Omental fat pad (tissue), 4 donors: ENCODE measurements at places on chromosomes 3 and 15.

GRCh38 chr3:70959506-70960291 lies 623.8 kb downstream of the FOXP1 start:
- no peak for DNase-seq

DNA sequence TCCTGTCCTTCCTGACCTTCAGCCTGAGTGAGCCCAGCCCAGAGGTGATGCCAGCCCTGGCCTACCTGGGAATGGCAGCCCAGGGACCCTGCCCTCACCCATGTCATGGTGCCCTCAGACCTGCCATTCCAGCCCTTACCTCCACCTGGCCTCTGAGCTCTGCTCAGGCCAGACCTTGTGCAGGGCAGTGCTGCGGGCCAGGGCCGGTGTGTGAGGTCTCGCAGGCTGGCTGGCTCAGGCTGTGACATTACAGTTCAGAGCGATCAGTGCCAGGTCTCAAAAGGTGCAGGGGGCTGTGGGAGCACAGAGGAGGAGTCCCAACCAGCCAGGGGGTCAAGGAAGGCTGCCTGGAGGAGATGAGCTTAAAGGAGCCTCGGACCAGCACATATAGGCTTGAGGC lies 6.4 kb upstream of the CPLX3 start:
- no peak for DNase-seq

GRCh38 chr3:95586754-95587153 lies 1227.6 kb upstream of the EPHA6 start:
- no peak for DNase-seq

DNA sequence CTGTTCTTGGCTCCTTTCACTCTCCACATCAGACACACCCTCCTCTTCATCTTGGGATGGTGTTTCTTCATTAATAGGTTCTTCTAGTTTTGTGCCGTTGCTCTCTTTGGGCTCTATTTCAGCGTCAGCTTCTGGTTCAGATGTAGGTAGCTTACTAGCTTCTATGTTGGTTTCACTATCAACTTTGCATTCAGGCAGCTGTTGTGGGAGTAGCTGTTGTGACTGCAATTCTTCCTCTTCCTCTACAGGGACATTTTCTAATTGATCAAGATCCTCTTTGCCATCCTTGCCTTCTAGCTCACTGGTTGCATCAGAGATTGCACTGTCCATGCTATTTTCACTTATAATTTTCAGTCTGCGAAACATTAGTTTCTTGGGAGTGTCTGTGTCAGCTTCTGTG lies 80.1 kb downstream of the SETD2 start:
- no peak for DNase-seq

- DNase-seq = no peak
Observed at GRCh38 chr15:75161917-75162414, 39.7 kb upstream of the C15orf39 start.

GRCh38 chr3:105274536-105274935 lies 92.2 kb upstream of the ALCAM start:
- no peak for DNase-seq

- DNase-seq = no peak
Observed at GRCh38 chr3:177571944-177572315, 374.6 kb upstream of the TBL1XR1 start.

- no peak for DNase-seq
Observed at GRCh38 chr3:17292556-17292955, 407.8 kb downstream of the PLCL2 start.

GRCh38 chr15:90062023-90062442 lies 40.2 kb downstream of the IDH2 start:
- no peak for DNase-seq

- no peak for DNase-seq
Observed at GRCh38 chr15:63210151-63211091, 21.0 kb downstream of the RAB8B start.

- no peak for DNase-seq
Observed at GRCh38 chr15:67892559-67893377, 52.9 kb upstream of the RNU6-1 start.

- DNase-seq = no peak
Observed at GRCh38 chr3:48015431-48016180, 610 bp downstream of the MAP4 start.

DNA sequence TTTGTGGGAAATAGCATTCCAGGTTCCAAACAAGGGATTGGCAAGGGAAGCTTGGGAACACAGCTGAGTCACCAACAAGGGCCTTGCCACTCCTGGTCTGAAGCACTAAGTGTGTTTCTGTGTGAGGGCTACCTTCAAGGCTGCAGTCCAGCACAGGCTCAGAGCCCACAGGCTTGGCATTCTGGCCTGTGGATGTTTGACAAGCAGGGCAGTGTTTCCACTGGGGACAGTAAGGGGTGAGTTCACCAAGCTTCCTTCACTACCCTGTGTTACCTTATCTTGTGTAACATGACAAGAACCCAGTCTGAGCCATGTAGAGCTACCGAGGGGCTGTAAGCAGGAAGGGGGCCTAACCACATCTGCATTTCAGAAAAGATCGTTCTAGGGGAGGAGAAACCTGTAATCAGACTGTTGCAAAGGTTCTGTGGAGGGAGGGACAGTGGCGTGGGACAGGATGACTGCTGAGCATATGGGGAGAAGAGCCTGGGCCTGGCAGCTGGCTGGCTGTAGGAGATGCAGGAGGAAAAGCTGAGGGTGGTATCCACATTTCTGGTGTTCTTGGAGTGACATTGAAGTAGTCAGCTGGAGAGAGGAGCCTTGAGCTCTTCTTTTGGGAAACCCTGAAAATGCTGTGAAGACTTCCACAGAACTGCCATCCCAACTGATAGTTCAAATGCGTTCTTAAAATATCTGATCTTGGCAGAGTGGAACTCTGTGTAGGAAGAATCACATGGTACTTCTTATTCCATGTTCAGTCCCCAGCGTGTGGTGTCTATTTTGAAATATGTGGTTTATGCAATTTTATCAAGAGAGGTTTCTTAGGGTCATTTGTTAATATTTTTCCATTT lies 61.3 kb downstream of the CTDSPL start:
- DNase-seq = no peak

DNA sequence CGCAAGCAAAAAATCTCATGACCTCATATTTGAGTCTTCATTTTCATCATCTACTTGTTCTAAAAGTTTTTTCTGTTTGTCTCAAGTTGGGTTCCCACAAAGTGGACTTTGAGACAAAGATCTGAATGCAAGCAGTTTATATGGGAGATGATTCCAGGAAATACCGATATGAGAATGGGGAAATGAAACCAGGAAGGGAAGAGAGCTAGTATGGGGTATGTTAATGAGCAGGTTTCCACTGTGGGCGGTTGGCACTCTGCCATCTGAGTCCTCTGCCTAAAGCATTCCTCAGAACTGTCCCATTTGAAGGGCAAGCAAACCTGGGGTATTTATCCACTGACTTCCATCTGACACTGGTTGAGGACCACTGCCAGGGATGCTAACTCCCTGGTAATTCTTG lies 8.8 kb downstream of the ADPRH start:
- DNase-seq = peak; percentile 40

- DNase-seq = no peak
Observed at GRCh38 chr3:139226731-139227130, 117.1 kb upstream of the MRPS22 start.

DNA sequence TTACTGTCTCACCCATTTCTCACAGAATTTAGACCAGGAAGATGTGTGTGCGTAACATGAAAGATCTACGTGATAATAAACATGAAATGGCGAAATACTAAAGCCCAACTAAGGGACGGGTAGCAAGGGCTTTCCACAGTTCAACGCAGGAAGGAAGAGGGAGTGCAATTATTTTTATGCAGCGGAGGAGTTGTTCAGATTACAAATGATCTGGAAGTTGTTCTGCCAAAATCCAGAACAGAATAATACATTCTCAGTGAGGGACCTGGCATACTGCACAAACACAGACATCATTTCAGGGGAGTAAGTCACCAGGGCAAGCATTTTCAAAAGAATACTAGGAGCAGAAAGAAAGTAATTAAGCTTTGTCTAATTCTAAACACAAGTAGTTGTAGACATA lies 133.6 kb upstream of the RAP2B start:
- no peak for DNase-seq

DNA sequence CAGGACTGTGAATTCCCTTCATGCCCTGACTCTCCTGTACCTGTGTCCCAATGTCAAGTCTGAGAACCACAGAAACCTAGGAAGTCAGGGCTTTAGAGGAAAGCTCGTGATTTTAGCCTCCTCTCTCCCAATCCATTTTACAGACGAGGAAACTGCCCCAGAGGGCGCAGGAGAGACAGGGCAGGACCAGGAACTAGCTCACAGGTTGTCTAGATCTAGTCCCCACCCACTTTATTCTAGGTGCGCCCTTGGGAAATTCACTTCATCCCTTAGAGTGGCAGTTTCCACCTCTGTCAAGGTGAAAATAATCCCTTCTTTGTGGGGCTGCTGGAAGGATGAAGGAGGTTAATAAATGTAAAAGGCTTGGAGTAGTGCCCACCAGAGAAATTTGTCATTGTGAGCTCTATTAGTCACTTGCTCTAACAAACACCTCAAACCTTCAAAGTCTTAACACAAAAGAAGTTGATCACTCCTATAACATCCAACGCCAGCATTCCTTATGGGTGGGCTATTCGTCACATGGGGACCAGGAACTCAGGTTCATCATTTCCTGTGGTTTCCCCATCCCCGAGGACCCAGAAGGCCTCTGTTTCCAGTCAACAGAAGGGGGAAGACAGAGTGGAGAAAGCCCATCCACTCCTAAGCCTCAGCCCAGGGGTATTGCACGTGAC lies 282.3 kb downstream of the XXYLT1 start:
- no peak for DNase-seq

GRCh38 chr3:181290941-181291340 lies 301.4 kb upstream of the DNAJC19 start:
- DNase-seq = no peak

DNA sequence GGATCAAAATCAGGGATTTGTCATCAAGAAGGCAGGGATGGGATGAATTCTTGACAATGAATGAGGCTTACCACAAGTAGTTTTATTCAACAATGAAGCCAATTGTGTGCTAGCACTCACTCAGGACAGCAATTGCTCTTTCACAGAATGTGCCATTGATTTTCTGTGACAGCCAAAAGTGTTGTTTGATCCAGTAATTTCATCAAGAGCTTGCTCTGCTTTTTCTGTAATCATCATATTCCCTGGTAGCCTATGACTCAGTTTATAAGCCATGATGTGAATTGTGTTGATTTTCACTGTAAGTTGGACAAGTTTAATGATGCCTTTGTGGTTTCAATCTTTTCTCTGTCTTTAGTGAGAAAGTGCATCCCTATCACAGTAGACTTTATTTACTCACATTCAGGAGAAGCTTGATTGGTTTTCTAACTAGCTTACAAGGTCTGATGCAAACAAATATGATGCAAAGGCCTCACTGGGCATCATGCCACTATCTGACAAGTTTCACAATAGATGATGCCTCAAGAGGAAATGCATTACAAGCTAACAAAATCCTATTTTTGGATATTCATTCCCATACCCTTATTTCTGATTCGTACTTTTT lies 13.6 kb upstream of the CSRNP1 start:
- no peak for DNase-seq

DNA sequence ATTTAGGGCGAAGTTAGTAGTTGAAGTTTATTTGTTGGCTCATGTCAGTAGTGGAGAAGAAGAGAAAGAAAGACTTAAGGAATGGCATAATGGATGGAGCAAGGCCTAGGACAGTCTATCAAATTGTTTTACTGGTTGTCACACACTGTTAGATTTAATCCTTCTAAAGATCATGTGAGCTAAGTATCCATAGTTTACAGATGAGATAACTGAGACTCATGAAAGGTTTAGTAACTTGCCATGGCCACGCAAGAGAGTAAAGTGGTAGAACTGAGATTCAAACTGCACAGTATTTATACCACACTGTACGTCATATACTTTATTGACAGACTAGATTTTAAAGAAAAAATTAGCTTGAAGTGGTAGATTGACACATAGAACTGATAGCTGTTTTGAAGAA lies 11.4 kb downstream of the SPRED1 start:
- DNase-seq = no peak

- no peak for DNase-seq
Observed at GRCh38 chr15:81302701-81303109, 21.2 kb downstream of the STARD5 start.

DNA sequence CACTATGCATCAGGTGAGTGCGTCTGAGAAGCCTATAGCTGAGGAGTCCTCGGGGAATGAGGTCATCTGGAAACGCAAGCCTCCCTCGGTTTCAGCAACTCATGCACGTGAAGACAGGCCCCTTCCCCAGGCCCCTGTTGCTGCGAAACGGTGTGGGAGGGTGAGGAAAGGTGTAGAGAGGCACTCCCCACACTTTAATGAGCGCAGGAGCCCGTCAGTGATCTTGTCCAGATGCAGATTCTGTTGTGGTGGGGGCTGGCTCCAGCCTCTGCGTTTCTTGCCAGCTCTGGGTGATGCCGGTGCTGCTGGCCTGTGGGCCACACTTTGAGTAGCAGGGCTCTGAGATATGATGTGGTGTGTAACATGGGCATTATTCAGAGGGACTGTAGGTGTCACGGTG lies 38.6 kb upstream of the LACTB start:
- no peak for DNase-seq

- no peak for DNase-seq
Observed at GRCh38 chr15:28272587-28272986, 49.4 kb downstream of the HERC2 start.

- no peak for DNase-seq
Observed at GRCh38 chr3:171831936-171832335, 11.2 kb upstream of the TMEM212 start.

DNA sequence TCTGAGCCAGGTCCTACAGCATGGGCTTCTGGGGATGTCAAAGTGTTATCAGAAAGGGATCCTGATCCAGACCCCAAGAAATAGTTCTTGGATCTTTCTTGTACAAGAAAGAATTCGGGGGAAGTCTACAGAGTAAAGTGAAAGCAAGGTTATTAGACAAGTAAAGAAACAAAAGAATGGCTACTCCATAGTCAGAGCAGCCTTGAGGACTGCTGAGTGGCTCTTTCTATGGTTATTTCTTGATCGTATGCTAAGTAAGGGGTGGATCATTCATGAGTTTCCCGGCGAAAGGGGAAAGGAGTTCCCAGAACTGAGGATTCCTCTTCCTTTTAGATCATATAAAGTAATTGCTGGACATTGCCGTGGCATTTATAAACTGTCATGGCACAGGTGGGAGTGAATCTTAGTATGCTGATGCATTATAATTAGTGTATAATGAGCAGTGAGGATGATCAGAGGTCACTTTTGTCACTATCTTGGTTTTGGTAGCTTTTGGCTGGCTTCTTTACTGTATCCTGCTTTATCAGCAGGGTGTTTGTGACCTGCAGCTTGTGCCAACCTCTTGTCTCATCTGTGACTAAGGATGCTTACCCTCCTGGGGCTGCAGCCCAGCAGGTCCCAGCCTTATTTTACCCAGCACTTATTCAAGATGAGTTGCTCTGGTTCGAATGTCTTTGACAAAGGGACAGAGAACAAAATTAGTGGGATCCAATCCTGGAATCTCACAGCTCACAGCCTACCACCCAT lies 41.0 kb downstream of the CRYGS start:
- no peak for DNase-seq

DNA sequence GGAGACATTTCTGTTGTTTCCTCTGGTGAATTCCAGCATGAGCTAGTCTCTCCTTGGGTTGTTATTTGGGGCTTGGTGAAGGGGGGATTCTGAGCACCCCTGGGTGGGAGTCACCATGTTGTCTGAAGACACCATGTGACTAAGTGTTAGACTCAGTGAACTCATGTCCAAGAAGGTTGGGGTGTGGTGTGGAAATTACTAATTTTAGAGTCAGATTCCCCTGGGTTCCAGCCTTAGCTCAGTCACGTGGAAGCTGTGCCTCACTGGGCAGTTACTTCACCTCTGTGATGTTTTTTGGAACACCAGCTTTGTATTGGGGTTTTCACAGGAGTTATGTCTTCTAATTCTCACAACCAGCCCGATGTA lies 171.5 kb downstream of the RPLP1 start:
- no peak for DNase-seq
